ENCODE measurements at places on chromosomes 3 and 15.
A peak's percentile ranks its signal among the peaks of the same experiment; 100 is the strongest.

- DNase-seq = peak; percentile 5
Observed at GRCh38 chr15:53586799-53587198, 172.7 kb downstream of the WDR72 start.

GRCh38 chr15:78327466-78327865, 12.7 kb upstream of the CRABP1 start:
- no peak for DNase-seq

GRCh38 chr3:81483046-81483445, 278.4 kb downstream of the GBE1 start:
- DNase-seq = no peak

DNA sequence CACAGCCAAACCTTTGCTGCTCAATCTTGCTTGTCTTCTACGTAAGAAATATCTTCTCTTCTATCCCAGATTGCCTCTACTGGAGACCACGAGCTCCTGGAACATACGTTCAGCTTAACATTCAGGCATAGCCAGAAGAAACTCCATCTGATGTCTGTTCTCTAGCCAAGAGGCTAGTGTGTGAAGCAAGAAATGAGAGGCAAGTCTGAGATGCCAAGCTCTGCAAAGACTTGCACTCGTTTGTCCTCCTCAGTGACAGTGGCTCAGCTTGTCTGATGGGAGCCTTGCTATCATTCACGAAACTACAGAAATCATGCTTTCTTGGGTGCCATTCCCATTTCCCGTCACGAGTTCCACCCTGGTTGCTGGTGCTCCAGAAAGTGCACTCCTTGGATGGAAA, at the start of gene SCN10A:
Gene SCN10A, minus strand, starts transcription at position 192 of the 400 bp plus-strand sequence. CDS start 22,207 bp downstream, outside the sequence.
- DNase-seq = no peak

DNA sequence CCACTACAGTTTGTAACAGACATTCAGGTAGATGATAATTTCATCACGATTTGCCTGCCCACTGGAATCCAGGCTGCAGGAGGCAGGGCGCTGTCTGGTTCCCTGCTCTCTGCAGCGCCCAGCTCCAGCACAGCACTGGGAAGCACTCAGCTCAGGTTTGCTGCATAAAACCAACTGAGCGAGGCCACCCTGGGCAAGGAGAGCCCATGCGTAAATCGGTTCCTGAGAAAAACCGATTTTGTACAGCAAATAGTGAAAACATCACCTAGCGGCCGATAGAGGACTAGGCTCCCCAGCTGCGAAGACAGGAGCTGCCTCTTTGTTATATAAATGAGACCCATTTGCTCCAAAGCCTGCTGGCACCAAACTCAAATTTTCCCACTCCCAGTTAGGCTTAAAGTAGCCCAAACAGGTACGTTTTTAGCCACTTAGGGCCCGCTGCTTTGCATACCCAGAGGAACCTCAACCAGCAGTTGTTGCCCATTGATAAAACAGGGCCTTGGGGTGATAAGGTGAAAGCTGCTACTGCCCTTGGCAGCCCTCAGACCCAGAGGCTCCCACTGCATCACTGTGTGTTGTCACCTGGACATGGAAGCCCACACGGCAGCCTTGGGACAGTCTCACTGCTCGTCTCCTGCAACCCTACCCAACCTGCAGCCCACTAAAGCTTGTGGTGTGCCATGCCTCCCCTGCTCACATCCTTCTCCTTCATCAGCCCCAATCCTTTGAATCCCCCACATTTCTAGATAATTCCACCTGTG, 47.5 kb downstream of the ALDH1L1 start:
- DNase-seq = peak; percentile 2

DNA sequence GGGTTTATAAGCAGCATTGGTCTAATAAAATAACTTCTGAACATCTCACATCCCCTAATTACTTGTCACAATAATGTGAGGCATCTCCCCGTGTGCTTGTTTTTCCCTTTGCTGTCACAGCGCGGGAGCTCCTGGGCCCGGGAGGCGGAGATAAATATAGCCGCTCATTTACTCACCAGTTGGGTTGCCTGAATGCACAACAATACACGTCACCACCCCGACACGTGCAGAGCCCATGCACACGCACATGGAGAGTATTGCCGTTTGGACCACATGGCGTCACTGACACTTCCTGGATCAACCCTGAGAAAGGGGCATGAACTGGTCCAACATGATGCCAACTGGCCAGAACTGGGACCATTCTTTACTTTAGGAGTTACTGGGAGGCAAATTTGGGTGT, 76.2 kb downstream of the MRPL46 start:
- no peak for DNase-seq

- DNase-seq = no peak
Observed at GRCh38 chr15:50735156-50735555, 30.4 kb downstream of the SPPL2A start.

DNA sequence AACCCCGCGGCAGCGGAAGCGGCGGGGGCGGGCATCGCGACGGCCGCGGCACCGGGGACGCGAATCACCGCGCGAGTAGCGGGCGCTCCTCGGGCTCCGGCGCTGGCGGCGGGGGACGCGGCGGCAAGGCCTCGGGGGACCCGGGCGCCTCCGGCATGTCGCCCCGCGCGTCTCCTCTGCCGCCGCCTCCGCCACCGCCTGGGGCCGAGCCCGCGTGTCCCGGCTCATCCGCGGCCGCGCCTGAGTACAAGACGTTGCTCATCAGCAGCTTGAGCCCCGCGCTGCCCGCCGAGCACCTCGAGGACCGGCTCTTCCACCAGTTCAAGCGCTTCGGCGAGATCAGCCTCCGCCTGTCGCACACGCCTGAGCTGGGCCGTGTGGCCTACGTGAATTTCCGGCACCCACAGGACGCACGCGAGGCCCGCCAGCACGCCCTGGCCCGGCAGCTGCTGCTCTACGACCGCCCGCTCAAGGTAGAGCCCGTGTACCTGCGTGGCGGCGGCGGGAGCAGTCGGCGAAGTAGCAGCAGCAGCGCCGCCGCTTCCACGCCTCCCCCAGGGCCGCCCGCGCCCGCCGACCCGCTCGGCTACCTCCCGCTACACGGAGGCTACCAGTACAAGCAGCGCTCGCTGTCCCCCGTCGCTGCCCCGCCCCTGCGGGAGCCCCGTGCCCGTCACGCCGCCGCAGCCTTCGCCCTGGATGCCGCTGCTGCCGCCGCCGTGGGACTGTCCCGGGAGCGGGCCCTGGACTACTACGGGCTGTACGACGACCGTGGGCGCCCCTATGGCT, 675 bp downstream of the RBM15B start:
- DNase-seq = no peak

DNA sequence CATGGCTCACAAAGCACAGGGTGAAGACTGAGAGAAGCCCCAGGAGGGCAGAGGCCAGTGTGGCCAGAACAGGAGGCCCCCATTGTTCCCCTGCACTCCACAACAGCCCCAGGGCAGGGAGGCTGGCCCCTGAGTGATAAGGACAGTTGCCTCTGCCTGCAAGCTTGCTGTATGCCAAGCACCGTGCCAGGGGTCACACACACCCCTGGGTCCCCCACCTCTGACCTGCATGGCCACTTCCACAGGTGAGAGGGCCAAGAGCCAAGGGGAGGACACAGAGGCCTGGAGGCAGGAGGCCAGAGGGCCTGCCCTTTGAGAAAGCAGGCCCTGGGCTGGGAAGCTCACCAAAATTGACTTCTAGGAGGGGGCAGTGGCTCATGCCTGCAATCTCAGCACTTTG, 23.7 kb downstream of the ATRIP start:
- no peak for DNase-seq

GRCh38 chr3:178966299-178967176, 105.1 kb downstream of the ZMAT3 start:
- DNase-seq = peak; percentile 64

DNA sequence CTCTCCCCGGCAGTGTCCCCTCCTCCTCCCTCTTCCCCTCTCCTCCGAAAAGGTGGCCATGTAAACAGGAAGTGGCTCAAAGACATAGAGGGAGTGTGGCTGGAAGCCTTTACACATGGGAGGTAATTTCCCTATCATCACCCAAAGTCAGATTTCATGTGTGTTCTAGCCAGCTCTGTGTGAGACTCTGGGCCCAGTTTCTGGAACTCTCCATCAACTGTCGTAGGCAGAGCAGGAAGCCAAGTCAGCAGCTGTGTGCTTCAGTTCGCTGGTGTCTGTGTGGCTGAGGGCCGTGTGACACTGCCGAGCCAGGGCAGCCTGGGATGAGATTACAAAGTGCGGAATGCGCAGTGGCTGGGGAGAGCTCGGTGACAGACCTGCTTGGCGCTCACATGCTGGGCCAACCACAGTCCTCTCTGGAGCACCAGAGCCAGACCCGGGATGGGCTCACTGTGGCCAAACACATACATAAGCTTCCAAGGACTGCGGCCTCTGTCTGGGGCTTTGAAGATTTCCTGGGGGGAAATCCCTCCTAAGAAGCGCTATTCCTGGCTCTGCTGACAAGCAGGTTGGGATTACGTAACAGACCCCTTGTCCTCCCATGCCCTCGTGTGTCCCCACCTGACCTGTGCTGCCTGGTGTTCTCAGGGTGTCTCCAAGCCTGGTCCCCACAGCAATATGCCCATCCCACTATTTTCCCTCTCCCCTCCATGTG, 50.7 kb downstream of the UMPS start:
- peak; percentile 57 for DNase-seq

DNA sequence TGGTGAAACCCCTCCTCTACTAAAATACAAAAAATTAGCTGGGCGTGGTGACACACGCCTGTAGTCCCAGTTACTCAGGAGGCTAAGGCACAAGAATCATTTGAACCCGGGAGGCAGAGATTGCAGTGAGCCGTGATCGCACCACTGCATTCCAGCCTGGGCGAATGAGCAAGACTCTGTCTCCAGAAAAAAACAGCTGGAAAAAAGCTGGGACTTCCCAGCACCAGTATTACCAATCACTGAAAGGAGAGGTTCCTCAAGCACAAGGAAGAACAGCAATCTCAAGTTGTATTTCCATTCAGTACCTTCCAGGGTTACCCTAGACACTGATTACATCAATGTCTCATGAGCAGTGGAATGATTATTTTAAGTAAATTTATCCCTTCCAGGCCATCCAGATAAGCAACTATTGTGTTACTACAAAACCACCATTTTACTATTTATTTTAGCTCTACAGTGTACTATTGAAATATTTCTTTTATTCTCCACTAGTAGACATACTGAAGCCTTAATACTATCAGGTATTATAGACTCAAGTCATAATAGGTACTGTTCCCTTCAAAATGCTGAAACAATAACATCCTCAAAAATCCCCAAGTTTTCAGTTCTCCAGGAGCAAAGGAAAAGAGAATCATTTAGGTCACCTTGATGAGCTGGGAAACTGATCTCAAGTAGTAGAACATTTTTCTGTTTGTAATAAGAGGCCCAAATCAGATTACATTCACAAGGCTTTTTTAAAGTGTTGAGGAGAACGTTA, 54.8 kb upstream of the VGLL4 start:
- no peak for DNase-seq

DNA sequence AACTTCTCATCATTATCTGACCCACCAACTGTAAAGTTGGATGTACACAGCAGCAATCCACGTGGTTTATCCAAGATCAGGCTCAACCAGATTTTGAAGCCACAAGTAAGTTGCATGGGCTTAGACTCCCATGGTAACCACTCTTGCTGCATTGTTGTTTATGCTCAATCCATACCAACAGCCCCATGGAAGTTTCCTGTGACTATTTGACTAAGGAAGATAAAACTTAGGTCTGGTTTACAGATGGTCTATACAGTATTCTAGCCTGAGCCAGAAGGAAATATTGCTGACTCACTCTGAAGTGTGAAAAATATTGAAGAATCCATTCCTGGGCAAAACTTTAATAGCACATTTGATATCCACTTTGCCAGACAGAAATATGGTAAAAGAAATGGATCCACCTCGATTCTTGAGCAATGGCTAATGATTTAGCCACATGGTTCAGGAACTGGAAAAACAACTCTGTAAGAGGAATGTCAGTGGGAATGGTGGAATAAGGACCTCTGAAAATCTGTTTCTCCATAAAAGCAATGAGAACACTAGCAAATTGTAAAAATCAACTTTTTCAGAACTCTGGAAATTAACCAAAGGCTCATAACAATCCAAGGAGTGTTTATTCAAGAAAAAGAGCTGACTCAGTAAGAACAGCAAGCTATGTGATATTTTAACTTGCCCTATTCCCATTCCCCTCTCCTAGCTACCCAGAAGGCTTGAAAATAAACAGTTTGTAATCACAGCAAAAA, 162.9 kb upstream of the STT3B start:
- no peak for DNase-seq

GRCh38 chr3:187318819-187319616, 27.5 kb upstream of the MASP1 start:
- peak; percentile 30 for DNase-seq

DNA sequence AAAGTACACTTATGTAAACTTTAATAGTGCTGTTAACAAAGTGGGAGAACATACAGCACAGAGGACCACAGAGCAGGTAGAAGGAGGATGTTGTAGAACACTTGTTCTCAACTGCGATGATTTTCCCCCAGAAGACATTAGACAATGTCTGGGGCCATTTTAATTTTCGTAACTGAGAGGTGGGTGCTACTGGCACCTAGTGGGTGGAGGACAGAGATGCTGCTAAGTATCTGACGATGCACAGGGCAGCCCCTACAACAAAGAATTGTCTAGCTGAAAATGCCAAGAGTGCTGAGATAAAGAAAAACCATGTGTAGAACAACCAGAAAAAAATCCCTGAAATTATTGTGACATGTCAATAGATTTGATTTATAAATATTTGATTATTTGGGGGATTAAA, 5.0 kb upstream of the KBTBD8 start:
- no peak for DNase-seq

DNA sequence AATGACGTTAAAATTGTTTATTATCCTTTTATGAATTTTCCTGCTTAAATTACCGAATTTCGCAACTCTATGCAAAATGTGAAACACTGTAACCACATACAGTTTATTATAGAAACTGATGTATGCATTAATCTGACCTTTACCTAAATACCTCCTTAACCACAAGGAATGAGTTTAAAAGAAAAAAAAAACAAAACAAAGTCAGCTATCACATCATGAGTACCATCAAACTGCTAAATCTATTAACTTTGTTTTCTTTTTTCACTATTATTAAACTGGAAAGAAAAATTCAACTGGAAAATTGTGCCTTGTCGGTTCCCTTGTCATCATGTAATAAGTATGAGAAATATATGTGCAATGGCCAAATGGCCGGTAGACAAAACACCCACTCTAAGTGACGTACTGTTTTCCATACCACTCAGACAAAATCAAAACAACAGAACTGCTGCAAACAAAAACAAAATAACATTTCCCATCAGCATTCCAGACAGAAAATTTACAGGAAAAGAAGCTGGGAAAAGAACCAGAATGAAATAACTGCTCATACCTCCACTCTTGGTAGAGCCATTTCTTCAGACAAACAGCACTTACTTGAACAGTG, 415.3 kb downstream of the FOXP1 start:
- no peak for DNase-seq

GRCh38 chr3:54663501-54664011, 264.3 kb downstream of the LRTM1 start:
- DNase-seq = no peak

DNA sequence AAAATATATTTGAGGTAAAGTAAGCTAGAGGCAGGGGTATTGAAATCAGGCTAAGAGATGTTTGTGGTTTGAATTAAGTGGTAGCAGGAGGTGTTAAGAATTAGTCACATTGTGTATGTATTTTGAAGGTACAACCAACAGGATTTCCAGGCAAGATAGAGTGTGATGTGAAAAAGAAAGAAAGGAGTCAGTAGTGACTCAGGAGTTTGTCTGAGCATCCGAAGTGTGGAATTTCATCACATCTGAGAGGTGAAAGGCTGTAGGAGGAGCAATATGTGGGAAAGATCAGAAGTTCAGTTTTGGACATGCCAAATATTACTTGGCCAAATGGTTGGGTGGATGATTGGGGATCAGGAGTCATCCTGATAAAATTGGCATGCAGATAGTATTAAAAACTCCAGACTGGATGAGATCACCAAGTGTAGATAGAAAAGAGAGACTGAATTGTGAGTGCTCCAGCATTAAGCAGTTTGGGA, 32.1 kb upstream of the EBLN2 start:
- no peak for DNase-seq

GRCh38 chr15:84595660-84596059, 5.1 kb upstream of the ZSCAN2 start:
- DNase-seq = no peak

All from hippocampal formation (tissue), 2 donors.